ENCODE measurements at places on chromosomes 5 and 9.

DNA sequence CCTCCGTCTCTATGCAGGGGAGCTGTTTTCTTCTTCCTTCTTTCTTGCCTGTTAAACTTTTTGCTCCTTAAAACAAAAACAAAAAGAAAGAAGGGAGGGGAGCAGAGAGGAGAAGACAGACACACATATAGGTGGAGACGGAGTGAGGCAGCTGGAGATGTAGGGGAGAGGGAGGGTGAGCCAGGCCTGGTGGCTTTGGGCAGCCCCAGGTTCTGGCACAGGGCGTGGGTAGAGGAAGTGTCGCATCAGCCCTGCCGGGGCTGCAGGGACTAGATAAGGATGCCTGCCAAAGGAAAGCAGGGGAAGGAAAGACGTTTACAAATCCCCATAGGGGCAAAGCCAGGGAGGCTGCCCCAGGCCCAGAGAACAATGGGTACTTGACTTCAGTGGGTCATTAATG is 38.7 kb upstream of the PTGS1 start:
- DNase-seq: no peak

DNA sequence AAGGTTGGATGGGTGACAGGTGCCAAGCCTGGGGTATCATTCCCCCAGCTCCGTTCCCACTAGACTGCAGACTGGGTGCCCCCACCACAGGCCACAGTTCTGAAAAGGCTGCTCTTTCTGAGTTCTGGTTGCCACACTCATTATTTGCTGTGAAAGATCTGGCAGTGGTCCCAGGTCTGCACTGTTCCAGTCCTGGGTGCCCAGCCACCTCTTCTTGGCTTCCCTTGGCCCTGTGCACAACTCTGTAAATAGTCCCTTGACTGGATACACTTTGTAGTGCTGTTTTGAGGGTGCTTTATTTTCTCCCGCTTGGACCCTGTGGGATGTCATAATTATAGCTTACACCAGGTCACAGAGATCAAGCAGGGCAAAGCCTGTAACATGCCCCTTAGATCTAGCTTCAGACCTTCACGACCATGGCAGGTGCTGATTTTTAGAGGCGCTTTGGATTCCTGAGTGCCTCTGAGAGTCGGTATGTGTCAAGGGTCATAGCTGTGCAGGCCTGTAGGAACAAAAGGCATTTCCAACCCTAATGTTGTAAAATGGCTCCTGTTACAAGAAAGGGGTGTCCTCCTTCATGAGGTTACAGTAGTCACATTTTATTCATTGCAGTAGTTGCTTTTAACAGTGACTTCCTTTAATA is 344.9 kb downstream of the ICE1 start:
- peak; percentile 66 for DNase-seq

GRCh38 chr9:108813951-108814601 is 41.7 kb downstream of the ACTL7B start:
- DNase-seq: peak; percentile 78

DNA sequence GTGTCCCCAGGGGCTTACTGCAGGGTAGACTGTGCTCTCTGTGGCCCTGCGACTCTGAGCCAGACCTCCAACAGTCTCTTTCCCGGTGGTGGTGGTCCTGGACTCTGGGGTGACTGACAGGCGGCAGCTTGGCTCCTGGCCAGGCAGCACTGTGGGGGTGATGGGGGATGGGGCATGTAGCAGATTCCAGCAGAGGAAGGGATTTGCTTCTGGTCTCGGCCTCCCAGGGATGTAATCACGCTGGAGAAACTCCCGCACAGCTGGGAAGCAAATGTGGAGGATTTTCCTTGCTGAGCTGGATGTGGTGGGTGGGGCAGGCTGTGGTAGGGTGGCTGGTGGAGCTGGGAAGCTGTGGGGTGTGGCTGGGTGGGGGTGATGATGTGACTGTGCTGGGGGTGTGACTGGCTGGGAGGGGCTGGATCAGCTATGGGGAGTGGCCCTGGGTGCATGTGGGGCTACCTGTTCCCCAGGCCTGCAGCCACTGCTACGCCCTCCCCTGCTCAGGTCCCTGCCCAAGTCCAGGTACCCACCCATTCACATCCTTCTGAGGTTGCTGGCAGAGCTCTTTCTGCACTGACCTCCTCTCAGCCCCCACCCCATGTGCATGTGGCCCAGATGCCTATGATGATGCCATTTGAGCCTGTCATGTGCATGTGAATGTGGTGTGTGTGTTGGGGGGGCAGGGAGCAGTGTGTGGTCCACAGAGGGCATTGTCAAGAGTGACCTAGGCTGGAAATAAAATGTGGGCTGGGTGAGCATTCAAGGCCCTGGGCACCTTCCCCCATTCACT is 3.8 kb downstream of the NDST1 start:
- no peak for DNase-seq

DNA sequence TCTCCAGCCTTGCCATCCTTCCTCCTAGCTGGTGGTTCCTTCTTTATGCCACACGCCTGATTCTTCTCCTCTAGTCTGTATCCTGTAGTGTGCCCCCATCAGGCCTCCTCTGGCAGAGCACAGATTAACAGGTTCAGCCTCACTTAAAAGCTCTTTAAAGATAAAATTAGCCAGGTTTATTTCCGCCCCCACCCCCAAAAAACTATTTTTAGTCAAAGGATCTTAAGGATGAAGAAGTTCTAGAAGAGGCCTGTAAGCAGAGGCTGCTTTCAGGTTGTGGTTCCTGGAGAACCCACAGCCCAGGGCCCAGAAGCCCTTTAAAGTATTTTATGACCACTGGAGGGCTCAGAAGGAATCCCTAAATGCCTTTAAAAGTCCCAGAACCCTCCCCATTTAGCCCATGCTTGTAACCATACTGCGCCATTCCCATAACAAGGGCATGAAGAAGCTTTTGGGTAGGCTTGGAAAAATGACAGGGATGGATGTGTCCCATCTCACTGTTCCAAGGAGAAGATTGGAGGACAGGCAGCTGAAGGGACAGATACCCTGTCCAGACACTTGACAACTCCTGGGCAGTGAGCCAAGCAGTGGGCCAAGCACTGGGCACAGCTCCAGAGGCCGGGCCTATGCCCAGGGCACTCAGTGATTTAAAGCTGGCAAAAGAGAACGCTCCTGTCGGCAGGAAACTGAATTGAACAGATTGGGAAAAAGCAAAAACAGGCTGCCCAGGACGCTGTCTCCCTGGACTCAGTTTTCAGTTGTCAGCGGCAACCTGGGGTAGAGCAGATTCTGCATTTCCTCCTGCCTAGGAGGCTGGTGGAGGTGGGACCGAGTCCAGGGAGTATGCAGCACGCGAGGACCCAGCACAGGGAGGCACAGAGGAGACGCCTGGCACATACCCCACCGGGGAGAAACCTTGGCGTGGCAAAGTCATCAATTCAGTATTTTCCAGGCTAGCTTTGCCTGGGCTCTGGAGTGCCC is 106.3 kb upstream of the SSBP2 start:
- peak; percentile 86 for DNase-seq

DNA sequence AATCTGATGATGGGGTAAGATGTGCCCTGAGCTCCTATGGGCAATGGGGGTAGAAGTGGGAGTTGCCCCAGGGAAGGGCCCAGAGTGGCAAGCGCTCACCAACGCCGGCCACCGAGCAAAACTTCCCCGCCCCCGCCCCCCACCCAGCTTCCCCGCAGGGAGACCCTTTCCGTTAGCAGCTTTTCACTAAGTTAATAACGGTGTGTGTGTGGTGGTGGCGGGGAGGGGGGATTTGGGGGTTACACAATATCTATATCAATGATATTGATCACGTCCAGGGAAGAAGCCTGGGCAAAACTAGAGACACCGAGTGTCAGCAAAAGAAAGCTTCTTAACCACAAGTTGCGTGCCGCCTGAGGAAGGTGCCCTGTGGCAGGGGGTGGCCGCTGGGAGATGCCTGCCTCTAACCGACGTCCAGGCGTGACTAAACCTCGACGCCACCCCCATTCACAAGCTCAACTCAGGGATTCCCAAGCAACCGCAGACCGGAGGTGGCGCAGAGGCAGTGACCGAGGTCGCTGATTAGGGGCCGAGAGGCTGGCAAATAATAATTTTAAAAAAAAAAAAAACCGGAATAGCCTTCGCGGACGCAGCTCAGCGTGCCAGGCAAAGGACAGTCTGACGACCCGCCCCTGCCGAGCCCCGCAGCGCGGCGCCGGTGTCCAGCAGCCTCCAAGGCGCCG is 222.6 kb downstream of the MEF2C start:
- no peak for DNase-seq

DNA sequence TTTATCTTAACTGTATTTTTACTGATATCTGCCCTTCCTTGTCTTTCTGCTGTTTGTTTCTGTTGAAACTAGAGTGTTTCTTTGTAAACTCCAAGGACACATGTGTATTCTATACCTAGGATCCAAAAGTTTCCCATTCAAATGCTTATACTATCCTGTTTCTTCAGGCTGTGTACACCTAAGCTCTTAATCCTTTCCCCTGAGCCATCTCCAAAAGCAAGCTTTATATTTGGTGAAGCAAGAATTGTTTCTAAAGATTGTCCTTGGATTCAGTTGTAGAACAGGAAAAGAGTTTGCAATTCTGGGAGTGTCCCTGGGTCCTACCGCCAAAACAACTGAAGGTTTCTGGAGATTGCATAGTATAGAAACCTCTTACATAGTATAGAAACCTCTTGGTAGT is 65.9 kb downstream of the CWC27 start:
- no peak for DNase-seq

DNA sequence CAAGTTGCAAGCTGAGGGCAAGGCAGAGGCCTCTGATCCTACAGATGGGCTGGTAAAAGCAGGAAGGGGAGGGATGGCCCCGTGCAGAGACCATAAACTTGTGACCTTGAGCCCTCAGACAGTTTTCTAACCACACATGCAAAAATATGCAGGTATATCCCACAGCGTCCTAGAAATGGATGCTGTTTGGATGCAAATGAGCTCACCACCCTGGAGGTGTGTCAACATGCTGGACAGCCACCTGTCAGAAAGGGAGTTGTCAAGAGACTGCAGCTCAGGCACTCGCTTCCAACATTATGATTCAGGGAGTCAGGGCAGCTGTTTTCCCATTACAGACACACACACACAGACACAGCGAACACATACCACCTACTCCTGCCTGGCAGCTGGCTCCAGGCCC is 97.3 kb upstream of the PANK3 start:
- DNase-seq: no peak

GRCh38 chr9:4973246-4973645 is 11.8 kb upstream of the JAK2 start:
- DNase-seq: no peak

DNA sequence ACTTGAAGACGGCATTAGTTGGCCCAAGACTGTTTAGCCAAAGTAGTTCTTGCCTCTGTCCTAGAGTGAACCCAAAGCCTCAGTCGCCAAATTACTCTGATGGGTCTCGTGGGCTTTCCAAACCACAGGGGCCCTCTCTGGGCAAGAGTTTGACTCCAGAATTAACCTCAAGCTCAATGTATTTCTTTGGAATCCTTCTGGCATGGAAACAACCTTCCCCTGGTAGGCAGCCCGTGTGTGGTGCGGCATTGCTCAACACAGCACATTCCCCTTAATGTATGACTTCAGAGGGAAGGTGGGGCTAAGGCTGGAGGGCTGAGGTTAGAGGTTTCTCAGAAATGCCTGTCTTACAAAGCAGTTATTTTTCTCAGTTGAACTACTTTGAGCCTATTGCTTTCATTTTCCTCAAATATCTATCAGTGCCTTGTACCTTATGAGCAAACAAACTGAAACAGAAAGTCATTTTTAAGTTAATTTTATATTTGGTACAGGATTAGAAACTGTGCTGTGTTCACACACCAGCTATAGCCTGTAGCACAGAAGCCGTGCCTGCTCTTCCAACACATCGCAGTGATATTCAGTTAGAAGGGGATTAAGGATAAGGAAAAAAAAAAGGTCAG is 123.9 kb upstream of the HAPLN1 start:
- no peak for DNase-seq

- DNase-seq: no peak
These were observed 32.8 kb downstream of the ANGPTL2 start for GRCh38 chr9:127089631-127090081.

DNA sequence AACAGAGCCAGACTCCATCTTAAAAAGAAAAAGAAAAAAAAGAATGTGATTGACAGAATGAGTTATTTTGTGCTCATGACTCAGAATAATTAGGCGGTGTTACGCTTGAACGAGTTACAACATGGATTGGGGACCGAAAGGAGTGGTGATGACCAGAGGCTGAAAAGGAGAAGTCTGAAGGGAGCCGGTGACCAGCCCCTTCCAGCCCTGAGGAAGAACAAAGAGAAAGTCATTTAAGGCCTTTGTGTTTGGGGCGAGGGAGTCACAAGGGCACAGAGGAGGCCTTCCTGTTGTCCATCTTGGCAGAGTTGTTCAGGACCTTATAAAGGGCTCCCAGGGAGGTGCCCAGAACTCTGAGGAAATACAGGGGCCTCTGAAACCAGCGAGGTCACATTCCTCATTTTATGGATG is 131.6 kb downstream of the GOLPH3 start:
- no peak for DNase-seq
